ENCODE measurements at places on chromosomes 2 and 18.
A peak's percentile ranks its signal among the peaks of the same experiment; 100 is the strongest.

GRCh38 chr2:179787601-179788000, 73.8 kb downstream of the ZNF385B start:
- no peak for ATAC-seq

DNA sequence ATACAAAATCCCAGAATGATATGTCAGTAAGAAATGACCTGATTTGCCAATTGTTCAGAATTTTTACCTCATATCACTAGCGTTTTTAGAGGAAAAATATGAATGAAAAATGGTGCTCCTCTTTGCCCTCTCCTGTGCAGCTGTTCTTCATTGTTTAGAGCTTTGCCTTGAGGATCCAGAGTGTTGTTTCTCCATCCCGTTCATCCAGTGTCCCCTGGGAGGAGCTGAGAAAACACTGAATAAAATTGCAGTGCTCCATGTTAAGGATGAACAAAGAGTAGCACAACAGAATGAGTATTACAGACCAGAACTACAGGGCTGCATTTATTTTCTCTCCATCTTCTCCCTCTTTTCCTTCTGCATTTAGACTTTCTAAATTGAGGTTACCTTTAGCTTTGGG, 133.1 kb downstream of the ADCYAP1 start:
- no peak for ATAC-seq

DNA sequence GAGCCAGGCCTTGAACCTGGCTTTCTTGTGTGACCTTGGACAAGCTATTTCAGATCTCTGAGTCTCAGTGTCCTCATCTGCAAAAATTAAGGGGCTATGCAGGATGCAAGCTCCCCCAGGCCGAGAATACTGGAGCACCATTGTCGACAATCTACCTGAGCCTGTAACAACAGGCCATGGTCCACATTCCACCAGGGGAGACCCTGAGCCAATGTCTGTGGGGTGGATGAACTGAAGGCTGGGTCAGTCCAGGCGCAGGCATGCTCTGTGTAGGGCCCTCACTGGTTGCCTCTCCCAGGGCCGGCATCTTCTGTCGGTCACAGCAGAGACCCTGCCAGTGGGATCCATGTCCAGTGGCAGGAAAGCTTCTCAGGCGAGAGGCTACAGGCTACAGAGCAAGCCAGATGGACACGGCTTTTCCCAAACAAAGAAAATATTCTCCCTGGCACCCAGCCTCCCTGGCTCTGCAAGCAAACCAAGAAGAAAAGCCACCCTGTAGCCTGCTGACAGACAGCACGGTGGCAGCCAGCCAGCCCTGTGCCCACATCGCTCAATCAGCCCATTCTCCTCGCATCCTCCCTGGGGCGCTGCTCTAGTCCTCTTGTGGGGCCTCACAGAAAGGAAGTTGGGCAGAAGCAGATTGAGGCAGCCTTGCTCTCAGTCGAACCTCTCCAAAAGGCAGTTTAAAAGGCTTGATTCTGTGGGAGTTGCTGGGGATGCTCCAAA, 48.7 kb upstream of the FZD7 start:
- ATAC-seq, result peak; percentile 71

DNA sequence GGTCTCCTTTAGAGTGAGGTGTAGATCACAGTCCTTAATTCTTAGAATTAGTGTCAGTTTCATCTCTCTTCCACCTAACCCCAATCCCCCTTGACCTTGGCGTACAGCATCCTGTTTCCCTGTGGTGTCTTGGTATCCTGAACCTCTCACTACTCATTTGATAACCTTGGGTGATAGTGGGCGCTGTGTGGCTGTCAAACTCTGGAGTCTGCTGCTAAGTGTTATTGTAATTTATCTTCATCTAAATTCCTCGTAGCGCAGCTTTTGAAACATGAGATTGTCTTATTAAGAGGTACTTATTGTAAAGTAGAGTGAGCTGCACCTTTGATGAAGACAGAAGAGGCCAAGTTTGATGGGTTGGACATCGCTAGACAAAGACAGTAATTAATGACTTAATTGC, 222.6 kb upstream of the SPRED2 start:
- no peak for ATAC-seq

- no peak for ATAC-seq
Measured at GRCh38 chr2:241540401-241540770, 18.2 kb upstream of the BOK start.

DNA sequence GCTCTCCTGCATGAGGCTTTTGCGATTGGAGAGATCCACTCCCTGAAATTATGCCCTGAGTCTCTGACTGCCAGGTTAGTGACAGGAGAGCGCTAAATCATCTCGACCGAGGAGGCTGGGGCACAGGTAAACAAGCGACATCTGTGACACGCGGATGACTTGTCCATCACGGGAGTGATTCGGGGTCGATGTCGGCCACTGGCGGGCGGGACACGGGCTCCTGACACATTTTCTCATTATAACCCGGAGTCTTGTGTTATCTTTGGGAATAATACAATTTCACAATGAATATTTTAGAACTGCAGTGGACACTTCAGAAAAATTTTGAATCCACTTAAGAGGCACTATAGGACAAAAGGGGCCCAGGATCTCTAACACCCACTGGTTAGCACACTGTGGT, 29.5 kb upstream of the SLC35G4 start:
- ATAC-seq, result no peak

DNA sequence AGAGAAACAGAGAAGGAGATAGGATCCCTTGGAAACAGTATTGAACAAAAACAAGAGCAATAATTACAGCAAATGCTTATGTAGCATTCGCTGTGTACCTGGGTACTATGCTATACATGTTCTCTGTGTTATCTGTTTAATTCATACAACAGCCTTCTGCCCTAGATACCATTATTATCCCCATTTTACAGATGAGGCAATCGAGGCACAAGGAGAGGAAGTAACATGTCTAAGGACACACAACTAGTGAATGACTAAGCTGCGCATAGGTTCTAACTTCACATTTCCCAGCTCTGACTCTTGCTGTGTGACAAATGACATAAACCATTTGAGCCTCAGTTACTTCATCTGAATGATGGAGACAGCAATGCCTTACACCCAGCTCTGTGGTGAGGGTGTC, 70.5 kb downstream of the VSNL1 start:
- no peak for ATAC-seq

- no peak for ATAC-seq
Measured at GRCh38 chr2:136482966-136483365, 282.4 kb upstream of the THSD7B start.

DNA sequence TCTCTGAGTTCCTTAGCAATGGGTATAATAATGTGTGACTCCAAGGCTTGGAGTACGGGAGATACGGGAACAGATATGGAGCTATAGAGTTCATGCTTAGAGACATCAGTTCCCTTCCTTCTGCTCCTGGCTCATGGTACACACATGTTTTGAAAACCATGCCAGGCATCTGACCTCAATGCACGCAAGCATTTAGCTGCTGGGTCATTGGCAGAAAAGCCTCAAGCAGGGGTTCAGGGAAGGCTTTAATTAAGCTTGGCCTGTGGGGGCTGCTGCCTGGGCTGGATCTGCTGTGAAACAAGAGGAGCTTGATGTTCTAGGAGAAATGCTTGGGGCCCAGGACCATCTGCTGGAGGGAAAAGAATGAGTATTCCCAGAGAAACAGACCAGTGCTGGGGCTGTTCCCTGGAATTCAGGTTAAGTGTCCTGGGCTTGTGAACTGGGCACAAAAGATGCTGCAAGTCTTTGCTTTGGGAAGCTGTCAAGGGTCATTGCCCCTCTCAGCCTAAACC, 3.2 kb downstream of the ALLC start:
- ATAC-seq, result no peak

DNA sequence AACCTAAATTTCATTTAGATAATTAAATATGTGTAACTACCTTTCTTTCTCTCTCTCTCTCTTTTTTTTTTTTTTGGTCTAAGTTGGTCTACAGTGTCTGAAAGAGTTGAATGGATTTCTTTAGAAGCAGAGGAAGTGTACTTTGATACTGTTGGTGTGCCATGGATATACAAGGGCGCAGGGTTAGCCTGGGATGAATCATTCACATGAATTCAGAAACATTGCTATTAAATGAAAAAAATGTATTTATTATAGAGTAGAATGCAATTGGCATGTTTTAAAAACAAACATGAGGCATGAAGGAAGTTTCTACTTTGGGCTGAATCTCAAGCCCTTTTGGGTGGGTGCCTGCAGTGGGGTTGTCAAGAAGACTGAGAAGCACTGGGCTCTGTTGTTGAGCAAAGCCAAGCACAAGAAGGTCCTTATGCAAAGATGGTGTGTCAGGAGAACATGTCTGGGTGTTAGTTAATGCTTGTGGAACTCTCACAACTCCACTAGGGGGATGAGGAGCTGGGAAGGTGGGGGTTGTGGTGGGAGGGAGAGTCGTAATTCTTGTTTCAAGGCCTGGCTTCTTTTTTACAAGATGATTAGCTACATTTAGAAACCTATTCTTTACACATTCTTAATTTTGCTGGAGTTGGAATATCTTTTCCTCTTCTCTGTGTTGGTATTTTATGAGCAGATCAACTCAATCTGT, 57.9 kb downstream of the LYPD6 start:
- peak; percentile 73 for ATAC-seq

- no peak for ATAC-seq
Measured at GRCh38 chr2:13104723-13105122, 388.0 kb downstream of the TRIB2 start.

- ATAC-seq, result no peak
Measured at GRCh38 chr2:186187854-186188253, 298.2 kb upstream of the ZC3H15 start.

DNA sequence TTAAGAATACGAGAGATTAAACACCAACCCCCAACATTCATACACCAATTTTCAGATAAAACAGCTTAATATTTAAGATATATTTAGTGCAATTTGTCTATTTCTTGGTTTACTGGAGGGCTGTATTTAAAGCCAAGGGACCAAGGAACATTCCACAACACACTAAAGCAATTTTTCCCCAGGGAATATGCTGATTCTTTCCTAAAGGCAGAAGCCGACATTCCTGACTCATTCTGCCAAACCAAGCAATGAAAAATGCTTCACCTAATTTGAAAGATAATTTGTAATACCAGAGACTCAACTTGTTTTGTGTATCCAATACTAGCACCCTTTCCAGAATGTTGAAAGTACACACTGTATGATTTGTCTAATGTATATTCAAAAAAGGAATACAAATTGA, 1267.6 kb upstream of the PIK3C3 start:
- ATAC-seq, result no peak

- no peak for ATAC-seq
Measured at GRCh38 chr2:148561389-148561788, 83.2 kb upstream of the EPC2 start.

DNA sequence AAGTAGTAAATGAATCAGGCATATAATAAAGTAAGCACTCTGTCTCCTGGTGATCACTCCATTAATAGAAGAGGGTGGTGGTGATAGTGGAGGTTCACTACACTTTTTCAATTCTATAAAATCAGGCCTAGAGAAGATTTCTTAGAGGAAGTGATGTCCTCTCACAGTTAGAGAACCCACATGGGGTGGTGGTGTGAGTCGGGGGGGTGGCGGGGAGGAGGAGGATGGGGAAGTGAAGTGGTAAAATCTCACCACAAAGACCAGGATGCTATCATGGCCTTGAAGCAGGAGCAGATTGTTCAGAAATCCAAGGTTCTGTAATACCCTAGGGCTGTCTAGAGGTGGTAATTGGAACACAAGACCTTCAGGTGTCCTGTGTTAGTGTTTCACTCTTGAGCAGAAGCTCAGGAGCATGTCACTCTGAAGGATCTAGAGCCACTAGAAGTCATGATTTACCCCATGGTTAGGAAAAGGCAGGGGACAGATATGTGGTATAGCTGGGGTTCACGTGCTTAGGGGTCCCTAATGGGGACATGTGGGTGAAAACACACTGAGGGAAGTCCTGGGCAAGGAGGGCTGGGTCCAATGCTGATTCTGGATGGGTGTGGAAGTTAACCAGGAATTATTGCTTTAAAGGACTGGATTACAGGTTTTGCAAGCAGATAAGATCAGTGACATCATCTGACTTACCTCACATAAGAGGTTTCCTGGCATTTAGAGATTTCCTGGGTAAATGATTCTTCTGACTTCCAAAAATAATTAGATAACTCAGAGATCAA, 31.0 kb downstream of the RNF125 start:
- ATAC-seq, result no peak

GRCh38 chr2:29517413-29517812, 402.2 kb downstream of the CLIP4 start:
- peak; percentile 32 for ATAC-seq

DNA sequence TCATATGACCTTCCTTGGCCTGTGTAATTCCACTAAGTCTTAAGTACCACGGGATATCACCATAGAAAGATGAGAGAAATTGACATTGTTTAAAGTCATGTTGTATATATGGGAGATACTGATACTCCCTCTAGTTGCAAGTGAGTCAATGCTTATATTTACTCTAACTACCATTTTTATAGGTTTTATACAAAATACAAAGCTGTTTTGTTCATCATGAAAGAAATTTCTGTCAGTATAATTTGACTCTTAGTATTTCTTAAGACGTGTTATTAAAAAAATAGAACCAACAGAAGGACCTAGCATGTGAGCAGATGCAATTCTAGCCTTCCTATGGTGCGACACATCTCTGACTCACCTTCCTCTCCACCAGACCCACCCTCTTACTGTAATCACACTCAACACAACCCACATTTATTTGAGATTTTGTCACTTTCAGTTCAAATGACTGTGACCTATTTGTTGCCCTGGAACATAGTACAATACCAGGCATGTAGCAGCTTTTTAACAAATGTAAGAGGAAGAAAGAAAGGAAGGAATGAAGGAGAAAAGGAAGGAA, 453.1 kb downstream of the CMPK2 start:
- ATAC-seq, result no peak

DNA sequence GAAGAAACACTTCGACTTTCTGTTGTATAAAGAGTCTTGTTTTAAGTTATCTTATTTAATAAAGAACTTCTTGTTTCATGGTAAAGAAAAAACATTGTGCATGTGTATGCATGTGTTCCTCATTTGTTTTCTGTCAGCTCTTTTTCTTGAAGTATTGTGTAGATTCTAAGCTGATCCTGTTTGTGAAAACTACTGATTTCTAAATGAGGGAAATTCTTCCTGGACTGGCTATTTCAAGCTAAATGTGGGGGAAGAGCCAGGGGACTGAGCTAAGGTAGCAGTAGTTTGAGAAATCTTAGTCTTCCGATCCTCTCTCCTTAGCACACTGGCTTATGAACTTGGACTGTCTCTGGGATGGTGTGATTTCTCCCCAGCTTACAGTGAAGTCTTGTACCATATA, 56.4 kb upstream of the RBMS1 start:
- no peak for ATAC-seq

DNA sequence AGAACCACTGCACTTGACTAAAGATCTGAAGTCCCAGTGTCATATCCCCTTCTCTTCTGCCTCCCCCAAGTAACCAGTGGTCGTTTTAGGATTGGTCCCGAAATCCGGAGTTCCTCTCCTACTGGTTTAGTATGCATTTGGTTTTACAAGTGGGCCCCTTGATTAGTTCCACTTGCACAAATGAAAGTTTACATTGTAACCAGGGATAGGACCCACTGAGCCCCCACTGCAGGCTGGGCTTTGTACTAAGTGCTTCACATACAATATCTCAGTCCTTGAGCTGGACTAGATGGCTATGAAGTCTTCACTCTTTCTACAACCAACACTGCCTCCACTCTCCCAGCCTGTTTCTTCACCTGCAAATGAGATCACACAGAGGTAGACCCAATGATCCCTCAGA, 50.4 kb downstream of the CYRIA start:
- no peak for ATAC-seq

GRCh38 chr18:75369026-75369721, 58.3 kb downstream of the SMIM21 start:
- no peak for ATAC-seq
